ENCODE measurements at places on chromosomes 3 and 15. TPM values are rescaled to one million over a fixed set of nuclear protein-coding genes. Genes with fewer than 3 reads are reported as not detected.

The HDDC3 gene
- total RNA-seq: 13.4 TPM

The AHSG gene
- not detected for total RNA-seq

The AQR gene
- total RNA-seq: 18.2 TPM

The ATP8B4 gene
- total RNA-seq: 19.5 TPM

The FANCD2OS gene
- total RNA-seq: not detected

The RETNLB gene
- not detected for total RNA-seq

The GNAT1 gene
- total RNA-seq: not detected
